Temporal lobe (tissue), 4 donors: ENCODE measurements at places on chromosomes 5 and 9. TPM values are rescaled to one million over a fixed set of nuclear protein-coding genes. Genes with fewer than 3 reads are reported as not detected.

The OBP2B gene
- not detected for total RNA-seq

The C9orf153 gene
- total RNA-seq, result 0.25 TPM

The PDGFRB gene
- total RNA-seq, result 19.4 TPM

The EQTN gene
- 1.2 TPM for total RNA-seq

The OR1Q1 gene
- not detected for total RNA-seq

The IGFBPL1 gene
- total RNA-seq, result 31.7 TPM

The ARAP3 gene
- total RNA-seq, result 4.7 TPM
